ENCODE measurements at places on chromosomes 12 and 14. TPM values are rescaled to one million over a fixed set of nuclear protein-coding genes. Genes with fewer than 3 reads are reported as not detected.

The KLHDC1 gene
- 3.8 TPM for total RNA-seq

The SLC25A47 gene
- total RNA-seq, result not detected

The NCOR2 gene
- total RNA-seq, result 10.5 TPM

The YLPM1 gene
- 18.3 TPM for total RNA-seq

The PTPRQ gene
- not detected for total RNA-seq

The GLIPR1L1 gene
- not detected for total RNA-seq

DNA sequence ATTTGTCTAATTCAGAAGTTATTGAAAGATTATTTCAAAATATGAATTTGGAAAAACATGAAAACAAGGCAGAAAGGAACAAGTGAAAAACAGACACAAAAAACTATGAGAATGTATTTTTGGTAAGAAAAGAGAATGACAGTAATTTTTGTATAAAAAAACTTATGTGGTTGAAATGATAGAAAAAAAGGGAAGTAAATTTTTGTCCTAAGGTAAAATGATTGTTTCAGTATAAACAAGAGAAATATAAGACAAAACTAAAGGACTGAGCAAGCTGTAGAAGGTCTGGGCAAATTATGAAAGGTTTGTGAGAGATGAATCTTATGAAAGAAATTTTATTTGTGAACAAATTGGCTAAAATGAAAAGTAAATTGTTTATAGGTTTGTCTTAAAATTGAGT, 44.6 kb downstream of the CEP83 start:
- DNase-seq, result no peak

DNA sequence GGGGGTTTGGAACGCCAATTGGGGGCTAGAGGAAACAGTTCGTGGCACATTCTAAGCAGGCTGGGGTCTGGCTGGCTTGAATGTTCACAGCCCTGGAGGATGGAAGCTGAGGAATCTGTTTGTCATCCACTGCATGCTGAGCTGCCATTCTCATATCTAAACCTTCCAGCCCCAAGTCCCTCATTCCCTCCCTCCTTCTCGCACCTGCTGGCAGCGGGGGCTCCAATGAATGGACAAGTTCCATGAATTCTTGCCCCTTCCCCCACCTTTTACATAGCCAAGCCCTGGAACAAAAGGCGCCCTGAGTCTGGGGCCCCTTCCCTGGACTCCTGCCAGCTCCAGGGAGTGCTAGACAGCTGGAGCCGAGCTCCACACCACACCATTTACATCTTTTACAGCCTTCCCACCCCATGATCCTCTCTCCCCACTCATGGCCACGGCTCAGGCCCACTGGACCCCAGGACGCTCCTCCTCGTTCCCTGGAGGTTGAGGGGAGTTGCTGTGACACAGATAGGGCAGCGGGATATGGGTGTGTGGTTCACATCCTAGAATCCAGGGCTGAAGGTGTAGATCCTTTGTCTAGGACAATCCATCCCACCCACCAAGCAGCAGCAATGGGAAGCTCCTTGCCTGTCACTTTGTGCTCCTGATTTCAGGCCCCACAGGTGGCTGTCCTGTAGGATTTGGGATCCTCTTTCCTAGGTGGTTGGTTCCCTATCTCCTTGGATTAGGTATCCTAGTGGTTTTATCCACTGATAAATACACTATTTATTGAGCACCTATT, 21.7 kb upstream of the VRTN start:
- DNase-seq, result no peak

DNA sequence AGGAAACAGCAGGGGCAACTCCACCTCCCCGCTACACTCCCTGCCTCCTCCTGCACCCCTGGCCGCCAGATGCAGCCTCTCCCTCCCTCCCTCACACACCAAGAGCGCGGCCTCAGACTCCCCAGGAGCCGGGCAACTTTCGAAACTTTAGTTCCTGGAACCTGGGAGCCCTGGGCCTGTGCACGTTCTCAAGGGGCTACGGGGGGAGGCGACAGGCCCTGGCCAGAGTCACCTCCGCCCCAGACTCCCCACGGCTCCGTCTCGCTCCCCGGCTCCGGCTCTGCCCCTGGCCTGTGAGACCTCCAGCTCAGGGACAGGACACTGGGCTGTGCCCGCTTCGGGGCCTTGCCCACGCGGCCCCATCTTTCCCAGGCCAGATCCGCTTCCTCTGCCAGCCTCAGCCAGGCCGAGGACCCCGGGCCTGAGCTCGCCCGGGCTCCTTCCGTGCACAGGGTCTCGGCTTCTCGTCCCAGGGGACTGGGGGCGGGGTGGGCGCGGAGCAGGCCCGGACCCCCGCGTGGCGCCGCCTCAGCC, 5.5 kb downstream of the AMN start:
- DNase-seq, result no peak

DNA sequence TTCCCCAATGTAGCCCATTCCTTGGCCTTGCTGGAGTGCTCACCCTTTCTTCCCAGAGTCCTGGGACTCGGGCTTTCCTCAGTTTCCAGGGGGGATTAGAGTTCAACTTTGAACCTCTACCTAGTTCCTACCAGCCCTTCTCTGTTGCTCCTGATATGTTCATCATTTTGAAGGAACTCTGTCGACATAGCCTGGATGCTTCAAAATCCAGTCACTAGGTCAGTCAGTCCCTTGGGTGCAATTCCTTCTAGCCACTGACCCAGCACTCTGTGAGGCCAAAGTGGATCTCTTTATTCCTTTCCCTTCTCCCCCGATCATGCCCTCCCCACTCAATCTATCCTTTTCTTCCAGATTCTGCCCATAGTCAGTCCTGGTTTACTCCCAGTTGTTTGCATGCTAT, 72.3 kb upstream of the TMCC3 start:
- no peak for DNase-seq

- no peak for DNase-seq
Observed at GRCh38 chr14:42927313-42927712, 1320.6 kb downstream of the LRFN5 start.
